ENCODE measurements at places on chromosomes 5 and 9. TPM values are rescaled to one million over a fixed set of nuclear protein-coding genes. Genes with fewer than 3 reads are reported as not detected.

DNA sequence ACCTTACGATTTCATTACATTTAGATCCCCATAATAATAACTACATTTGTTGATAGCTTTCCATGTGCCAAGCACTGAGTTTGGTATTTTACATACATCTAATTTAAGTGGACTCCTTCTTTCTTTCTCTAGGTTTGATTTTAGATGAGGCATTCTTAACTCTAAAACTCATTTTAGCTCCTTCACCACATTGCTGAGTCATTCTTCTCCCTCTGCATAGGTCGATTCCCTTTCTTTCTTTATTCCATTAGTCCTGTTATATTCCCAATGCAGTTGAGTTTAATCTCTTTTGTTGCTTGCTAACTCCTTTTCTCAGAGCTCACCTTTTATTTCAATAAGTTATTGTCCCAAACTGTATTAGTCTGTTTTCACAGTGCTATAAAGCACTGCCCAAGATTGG lies 329.8 kb downstream of the TAF11L14 start:
- peak; percentile 26 for DNase-seq
- H3K27me3 ChIP-seq, result no peaks in the 10 kb centered on the region
- H3K4me1 ChIP-seq, result peaks cover 8% of the 10 kb centered on the region
- H3K27ac ChIP-seq, result no peak overlapping the region
- H3K36me3 ChIP-seq, result no peaks in the 10 kb centered on the region
- no peak overlapping the region for H3K4me3 ChIP-seq

- H3K27me3 ChIP-seq, result no peaks in the 10 kb centered on the region
- no peaks in the 10 kb centered on the region for H3K4me1 ChIP-seq
- no peak overlapping the region for H3K4me3 ChIP-seq
- DNase-seq, result no peak
- no peaks in the 10 kb centered on the region for H3K36me3 ChIP-seq
Measured at GRCh38 chr5:65474130-65474711, 7.5 kb downstream of the ADAMTS6 start.

DNA sequence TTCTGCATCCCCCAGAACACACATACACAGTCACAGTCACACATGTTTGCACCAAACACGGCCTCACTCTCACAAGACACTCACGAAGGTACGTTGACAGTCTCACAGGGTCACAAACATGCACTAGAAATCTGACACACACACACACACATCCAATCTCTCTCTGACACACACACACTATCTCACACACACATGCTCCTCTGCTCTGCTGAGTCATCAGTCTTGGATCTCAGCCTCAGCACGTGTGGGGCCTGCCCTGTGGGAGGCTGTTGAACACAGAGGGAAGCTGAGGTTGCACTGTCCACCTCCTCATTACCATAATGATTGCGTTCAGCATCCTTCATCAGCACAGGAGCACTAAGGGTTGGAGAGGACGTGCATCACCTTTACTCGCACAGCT lies 188.8 kb downstream of the MTRR start:
- H3K36me3 ChIP-seq, result no peaks in the 10 kb centered on the region
- H3K4me3 ChIP-seq, result no peak overlapping the region
- DNase-seq, result peak; percentile 25

DNA sequence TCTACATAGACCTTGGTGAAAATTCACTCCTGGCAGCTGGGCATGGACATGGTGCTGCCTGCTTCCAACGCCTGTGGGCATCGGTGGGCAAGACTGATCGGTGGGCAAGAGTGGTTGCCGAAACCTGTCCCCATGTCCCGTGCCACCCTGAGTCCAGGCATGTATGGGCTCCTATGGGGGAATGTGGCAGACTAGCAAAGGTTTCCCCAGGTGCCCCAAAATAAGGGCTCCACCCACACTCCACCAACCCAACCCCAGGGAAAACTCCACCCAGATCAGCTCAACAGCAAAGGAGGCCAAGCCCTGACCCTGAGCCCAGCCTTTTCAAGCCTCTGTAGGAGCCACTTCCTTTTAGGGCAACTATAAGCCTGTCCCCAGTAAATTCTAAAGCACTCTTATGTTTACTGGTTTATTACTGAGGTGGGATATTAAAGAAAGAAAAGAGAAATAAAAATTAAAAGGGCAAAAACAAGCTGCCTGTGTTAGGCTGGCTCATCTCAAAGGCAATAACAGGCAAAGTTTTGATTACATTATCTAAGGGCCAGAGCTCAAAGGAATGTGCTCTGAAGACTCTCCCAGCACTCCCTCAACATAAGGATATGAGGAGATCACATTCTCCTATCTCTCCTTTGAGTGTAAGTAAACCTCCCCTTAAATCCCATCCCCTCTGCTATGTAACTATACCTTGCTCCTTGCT lies 8.9 kb upstream of the SPATA31E1 start:
- no peak overlapping the region for H3K4me3 ChIP-seq
- no peak overlapping the region for H3K27ac ChIP-seq
- DNase-seq, result no peak
- H3K27me3 ChIP-seq, result no peaks in the 10 kb centered on the region

DNA sequence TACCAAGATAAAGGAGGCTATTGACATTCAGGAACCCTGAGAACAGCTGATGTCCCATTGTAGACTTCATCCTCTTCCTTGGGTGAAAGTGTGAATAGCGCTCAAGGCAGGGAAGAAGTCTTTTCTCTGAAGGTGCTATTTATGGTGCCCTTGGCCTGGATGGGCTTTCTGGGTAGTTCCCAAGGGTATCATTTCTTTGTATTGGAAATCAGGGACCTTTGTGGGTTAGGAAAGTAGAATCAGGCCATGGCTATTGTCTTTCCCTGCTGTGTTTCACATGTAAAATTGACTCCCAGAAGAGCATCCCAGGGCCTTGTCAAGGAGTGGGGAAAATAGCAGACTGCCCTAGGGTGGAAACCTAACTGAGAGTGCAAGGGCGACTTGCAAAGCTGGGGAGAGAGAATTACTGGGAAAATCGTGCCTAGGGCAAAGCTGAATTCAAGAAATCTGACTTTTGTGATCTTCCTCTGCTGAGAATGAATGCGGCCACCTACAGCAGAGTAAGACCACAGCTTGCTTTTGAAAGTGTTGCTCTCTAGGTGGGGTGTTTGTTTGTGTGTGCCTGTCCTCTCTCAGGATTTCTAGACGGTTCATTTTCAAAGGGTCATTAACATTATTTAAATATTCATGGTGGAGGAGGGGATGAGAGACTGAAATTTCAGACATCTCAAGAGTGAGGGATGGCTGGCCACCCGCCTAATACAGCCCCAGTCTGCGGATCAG lies 160.6 kb downstream of the C9orf152 start:
- H3K36me3 ChIP-seq, result no peaks in the 10 kb centered on the region
- no peak overlapping the region for H3K27ac ChIP-seq
- no peaks in the 10 kb centered on the region for H3K27me3 ChIP-seq
- peaks cover 14% of the 10 kb centered on the region for H3K4me1 ChIP-seq

DNA sequence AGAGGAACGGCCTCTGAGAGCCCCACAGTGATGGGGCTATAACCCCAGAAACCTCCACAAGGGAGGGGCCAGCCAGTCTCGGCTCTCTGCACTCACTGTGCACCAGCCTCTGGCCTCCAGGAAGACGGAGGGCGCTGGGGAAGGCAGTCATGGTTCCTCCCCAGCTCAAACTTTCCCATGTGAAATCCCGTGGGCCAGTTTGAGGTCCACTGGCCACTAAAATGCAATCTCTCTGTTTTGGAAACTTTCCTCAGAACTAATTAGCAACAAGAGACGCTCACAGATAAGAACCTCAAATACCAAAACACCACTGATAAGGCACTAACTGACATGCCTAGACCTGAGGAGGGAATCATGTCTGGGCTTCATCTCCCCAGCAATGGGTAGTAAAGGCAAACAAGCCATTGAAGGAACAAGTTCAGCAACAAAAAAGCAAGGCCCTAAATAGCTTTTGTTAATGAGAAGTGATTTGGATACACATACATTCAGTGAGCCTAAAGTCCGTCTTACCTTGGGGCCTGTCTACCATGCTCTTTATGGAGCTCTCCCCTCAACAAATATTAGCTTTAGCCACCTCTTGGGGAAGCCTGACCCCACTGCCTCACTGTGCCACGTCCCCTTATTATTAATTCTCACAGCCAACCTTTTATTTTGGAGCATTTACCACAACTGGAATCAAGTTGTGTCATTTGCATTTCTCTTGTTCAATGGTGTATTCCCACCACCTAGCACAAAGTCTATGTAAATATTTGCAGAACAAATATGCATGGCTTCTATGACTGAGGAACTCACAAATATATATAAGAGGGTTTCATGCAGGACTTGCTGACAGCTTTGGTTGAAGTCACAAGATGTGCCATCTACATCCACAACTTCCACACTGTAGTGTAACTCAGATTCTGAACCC lies 56.1 kb upstream of the GLRX start:
- peaks cover 7% of the 10 kb centered on the region for H3K4me1 ChIP-seq
- H3K4me3 ChIP-seq, result no peak overlapping the region
- no peaks in the 10 kb centered on the region for H3K36me3 ChIP-seq
- DNase-seq, result no peak
- no peak overlapping the region for H3K27ac ChIP-seq
- no peaks in the 10 kb centered on the region for H3K27me3 ChIP-seq

- H3K27me3 ChIP-seq, result no peaks in the 10 kb centered on the region
- no peak overlapping the region for H3K27ac ChIP-seq
- H3K4me1 ChIP-seq, result peaks cover 11% of the 10 kb centered on the region
- H3K36me3 ChIP-seq, result no peaks in the 10 kb centered on the region
Measured at GRCh38 chr5:157269761-157270272, 3.9 kb downstream of the CYFIP2 start.

- no peaks in the 10 kb centered on the region for H3K36me3 ChIP-seq
- peak; percentile 41 for DNase-seq
- H3K27me3 ChIP-seq, result no peaks in the 10 kb centered on the region
Measured at GRCh38 chr9:7117676-7118561, 360.1 kb downstream of the KDM4C start.

DNA sequence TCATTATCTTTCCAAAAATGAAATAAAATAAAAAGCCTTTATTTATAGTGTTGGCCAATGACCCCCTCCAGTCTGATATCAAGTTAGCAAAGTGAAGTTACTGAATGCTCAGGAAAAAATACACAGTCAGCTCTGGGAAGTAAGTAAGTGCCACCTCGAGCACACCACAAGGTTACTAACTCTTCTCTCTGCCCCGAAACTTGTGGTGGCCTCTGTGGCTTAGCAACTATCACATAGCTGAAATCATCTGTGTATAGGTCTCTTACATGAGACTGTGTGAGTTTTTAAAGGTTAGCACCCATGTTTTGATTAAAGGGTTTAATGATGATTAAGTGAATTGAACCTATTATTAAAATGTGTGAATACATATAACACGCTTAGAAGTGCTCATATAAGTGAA lies 161.4 kb upstream of the KLF4 start:
- no peak for DNase-seq
- H3K36me3 ChIP-seq, result no peaks in the 10 kb centered on the region
- H3K27me3 ChIP-seq, result no peaks in the 10 kb centered on the region
- H3K27ac ChIP-seq, result no peak overlapping the region
- no peak overlapping the region for H3K4me3 ChIP-seq
- no peaks in the 10 kb centered on the region for H3K4me1 ChIP-seq

- no peaks in the 10 kb centered on the region for H3K27me3 ChIP-seq
- H3K4me1 ChIP-seq, result peaks cover 20% of the 10 kb centered on the region
Measured at GRCh38 chr5:129098488-129099183, 4.1 kb downstream of the ISOC1 start.

GRCh38 chr5:95786821-95787418 lies 35.6 kb downstream of the GLRX start:
- no peak for DNase-seq
- no peaks in the 10 kb centered on the region for H3K27me3 ChIP-seq
- H3K27ac ChIP-seq, result no peak overlapping the region
- no peak overlapping the region for H3K4me3 ChIP-seq

DNA sequence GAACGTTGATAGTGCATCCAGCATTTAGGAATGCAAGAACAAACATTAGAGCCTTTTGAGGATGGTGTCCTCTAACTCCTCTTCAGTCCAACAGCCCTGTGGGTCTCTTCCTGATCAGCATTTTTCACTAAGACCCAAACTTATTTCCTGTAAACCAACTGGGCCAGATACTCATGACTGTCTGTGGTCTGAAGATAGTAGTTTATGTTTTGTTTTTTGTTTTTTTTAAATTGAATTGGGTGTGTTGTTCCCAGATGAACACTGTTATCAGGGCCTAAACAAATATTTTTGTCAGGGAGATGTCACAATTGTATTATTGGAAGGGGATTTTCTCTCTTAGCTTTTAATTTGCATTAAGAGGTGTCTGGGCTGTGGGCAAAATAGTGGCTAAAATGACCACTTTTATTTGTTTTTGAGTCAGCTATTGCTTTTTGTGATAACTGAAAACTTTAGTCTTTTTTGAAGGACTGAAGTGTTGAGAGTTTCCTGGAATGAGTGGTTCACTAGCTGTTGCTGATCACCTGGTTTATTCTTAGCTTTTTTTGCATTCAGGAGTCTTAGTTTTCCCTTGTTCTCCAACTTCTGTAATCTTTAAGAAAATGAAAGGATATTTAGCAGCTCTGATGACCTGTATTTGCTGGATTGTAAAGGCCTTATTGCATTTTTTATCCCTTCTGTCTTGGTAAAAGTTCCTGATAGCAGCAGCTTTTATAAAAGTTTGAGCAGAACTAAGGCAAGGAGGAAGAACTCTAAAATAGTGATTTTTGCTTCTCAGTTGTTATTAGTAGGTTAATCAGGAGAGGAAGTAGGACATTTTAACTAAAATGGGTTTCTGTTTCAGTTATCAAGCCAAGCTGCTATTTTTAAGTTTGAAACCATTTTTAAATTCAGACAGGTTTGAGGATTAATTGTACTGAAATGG lies 5.5 kb downstream of the MAN2A1 start:
- no peak for DNase-seq
- peaks cover 37% of the 10 kb centered on the region for H3K4me1 ChIP-seq
- no peaks in the 10 kb centered on the region for H3K36me3 ChIP-seq
- no peak overlapping the region for H3K4me3 ChIP-seq

- no peaks in the 10 kb centered on the region for H3K4me1 ChIP-seq
- no peak overlapping the region for H3K27ac ChIP-seq
- no peaks in the 10 kb centered on the region for H3K36me3 ChIP-seq
- H3K4me3 ChIP-seq, result no peak overlapping the region
- DNase-seq, result no peak
Measured at GRCh38 chr5:177112589-177113220, 20.9 kb upstream of the NSD1 start.

- no peak overlapping the region for H3K27ac ChIP-seq
- no peak overlapping the region for H3K4me3 ChIP-seq
- DNase-seq, result no peak
- H3K4me1 ChIP-seq, result 0 out of 2 replicates have a peak, but pooled peaks cover 4% of the 10 kb centered on the region
- no peaks in the 10 kb centered on the region for H3K27me3 ChIP-seq
Measured at GRCh38 chr9:80320480-80320879, 748.7 kb downstream of the TLE4 start.

- H3K4me1 ChIP-seq, result no peaks in the 10 kb centered on the region
- no peaks in the 10 kb centered on the region for H3K36me3 ChIP-seq
- no peak overlapping the region for H3K27ac ChIP-seq
- no peak for DNase-seq
- H3K4me3 ChIP-seq, result no peak overlapping the region
- H3K27me3 ChIP-seq, result no peaks in the 10 kb centered on the region
Measured at GRCh38 chr5:83527722-83528438, 56.3 kb downstream of the VCAN start.

GRCh38 chr9:75826314-75826713 lies 64.2 kb upstream of the PCSK5 start:
- H3K27ac ChIP-seq, result no peak overlapping the region
- H3K4me3 ChIP-seq, result no peak overlapping the region
- H3K36me3 ChIP-seq, result no peaks in the 10 kb centered on the region
- no peaks in the 10 kb centered on the region for H3K27me3 ChIP-seq
- DNase-seq, result no peak
- no peaks in the 10 kb centered on the region for H3K4me1 ChIP-seq

Gene LCN2
- 154 TPM for total RNA-seq

Gene GRM6
- total RNA-seq, result not detected

Gene C7
- not detected for total RNA-seq

Gene SLC34A1
- total RNA-seq, result 0.07 TPM

Gene RLN1
- not detected for total RNA-seq

Gene UBAP1
- total RNA-seq, result 15.2 TPM

Gene RIGI
- 5.4 TPM for total RNA-seq

Gene PCDH1
- total RNA-seq, result 53.0 TPM
